ENCODE measurements at places on chromosomes 6 and 20. TPM values are rescaled to one million over a fixed set of nuclear protein-coding genes. Genes with fewer than 3 reads are reported as not detected.

CST7 gene
- polyA plus RNA-seq: not detected

TAF11 gene
- polyA plus RNA-seq: 23.3 TPM

SLC17A1 gene
- polyA plus RNA-seq: not detected

PIGT gene
- polyA plus RNA-seq: 145 TPM

ADGRB3 gene
- not detected for polyA plus RNA-seq

ENPP5 gene
- not detected for polyA plus RNA-seq

THBS2 gene
- polyA plus RNA-seq: 97.3 TPM

CENPW gene
- polyA plus RNA-seq: 22.7 TPM

CYP21A2 gene
- polyA plus RNA-seq: 0.10 TPM

GRCh38 chr6:169235286-169235685, 18.4 kb downstream of the THBS2 start:
- DNase-seq: no peak

GRCh38 chr6:47047479-47048407, 5.6 kb upstream of the ADGRF1 start:
- DNase-seq: peak; percentile 62

- DNase-seq: no peak
Measured at GRCh38 chr6:39050453-39051112, 2.0 kb downstream of the GLP1R start.

DNA sequence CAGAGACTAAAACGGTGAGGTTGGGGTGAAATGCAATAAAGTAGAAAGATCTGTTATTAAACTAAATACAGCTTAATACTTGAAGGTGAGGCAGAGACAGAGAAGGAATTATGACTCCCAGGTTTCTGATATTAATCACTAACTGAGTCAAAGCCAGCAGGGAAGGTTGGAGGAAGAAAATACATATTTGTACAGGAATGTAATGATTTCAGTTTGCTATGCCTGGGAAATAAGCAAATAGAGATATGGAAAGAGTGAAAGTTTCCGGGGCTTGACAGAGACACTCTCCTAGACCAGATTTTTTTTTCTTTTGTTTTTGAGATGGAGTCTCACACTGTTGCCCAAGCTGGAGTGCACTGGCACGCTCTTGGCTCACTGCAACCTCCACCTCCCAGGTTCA, 76.8 kb downstream of the PTPRK start:
- DNase-seq: peak; percentile 43

GRCh38 chr6:15384901-15385300, 139.0 kb downstream of the JARID2 start:
- DNase-seq: no peak

DNA sequence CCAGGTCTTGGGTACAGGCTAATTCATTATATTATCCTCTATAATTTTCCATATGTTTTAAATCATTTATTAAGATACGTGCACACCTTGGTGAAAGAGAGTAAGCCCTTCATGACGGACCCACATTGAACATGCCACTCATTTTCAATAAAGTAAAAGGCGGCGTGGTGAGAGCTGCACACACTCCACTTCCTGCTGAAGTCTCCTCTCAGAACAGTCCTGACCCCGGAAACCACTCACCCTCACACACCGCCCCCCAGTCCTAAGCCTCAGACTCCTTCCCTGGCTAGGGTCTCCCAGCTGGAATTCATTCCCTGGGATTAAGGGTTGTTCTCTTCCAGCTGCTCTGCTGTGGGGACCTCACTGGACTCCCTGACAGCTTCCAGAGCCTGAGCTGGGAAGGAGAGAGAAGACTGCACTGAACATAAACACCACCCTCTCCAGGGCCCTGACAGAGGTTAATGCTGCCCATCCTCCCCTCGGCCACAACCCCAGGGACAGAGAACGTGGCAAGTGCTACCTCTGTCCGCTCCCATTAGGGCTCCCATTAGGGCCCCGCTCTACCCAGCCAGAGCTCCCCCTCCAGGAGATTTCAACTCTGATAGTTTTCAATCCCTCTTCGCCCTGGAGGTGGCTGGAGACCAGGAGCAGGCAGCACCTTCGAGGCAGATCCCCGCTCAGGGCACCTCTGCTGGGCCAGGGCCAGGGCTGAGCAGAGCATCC, 24.8 kb downstream of the GRM4 start:
- DNase-seq: no peak

GRCh38 chr20:33624399-33624798, 37.7 kb upstream of the C20orf144 start:
- DNase-seq: no peak

GRCh38 chr6:120736740-120737139, 597.5 kb downstream of the TBC1D32 start:
- DNase-seq: no peak

DNA sequence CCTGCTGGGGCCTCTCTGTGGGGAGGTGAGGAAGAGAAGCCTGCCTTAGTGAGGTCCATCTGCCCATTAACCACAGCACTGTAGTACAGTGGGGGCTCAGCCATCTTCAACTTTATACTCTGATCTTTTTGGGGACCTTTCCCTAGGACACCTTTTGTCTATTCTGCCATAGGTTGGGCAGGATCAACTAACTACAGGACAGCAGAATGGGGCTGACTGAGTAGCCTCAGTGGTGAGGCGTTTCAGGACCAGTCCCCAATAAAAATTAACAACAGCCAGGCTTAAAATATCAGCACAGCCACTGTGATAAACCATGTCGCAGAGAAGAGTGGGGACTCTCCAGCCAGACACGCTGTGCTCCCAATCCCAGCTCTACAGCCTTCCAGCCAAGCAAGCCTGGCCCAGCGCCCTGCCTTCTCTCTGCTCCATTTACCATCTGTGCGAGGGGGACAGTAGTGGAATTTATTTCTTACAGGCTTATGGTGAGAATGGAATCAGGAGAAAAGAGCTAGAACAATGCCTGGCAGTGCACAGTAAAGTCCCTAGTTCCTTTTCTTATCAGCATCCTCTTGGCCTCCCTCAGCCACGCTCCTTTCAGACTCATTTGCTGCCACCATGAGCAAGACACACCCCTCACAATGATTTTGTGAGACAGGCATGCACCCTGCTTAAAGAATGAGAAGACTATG, 75.5 kb downstream of the SLC22A23 start:
- DNase-seq: no peak

DNA sequence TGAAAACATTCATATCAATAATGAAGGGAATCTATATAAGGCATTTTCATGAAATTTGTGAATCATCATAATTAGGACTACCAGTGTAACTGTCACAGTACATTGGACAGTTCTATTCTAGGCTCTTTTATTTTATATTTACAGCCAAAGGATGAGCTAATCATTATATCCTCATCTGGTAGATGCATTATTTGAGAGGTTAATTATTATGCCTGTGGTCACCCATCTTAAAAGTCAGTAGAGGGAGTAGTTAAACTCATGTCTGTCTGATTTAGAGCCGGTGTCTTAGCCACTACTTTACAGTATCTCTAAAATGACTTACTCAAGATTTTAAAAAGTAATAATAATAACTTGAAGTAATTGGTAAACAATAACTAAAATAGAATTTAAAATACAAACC, 899.3 kb upstream of the MAP3K7 start:
- DNase-seq: no peak

GRCh38 chr6:159941286-159942113, 27.4 kb upstream of the IGF2R start:
- DNase-seq: peak; percentile 57

- no peak for DNase-seq
Measured at GRCh38 chr6:73051147-73051546, 174.1 kb downstream of the KHDC1L start.

GRCh38 chr20:46637020-46637419, 14.2 kb downstream of the SLC13A3 start:
- DNase-seq: no peak

DNA sequence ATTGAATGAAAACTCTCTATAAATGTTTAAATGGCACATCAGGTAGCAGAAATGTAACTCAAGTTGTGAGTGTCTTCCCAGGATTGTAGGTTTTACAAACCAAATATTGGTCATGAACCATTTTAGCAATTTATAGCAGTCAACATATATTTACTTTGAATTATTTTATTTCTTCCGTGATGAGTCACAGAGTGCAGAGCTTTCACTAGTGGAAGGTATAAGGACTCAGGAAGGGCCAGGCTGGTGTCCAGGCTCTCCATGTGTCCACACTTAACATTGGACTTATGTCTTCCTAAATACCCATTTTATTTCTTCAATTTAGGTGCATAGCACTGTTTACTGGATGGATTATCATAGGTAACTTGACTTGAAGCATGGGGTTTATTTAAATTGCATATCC, 120.9 kb downstream of the OLIG3 start:
- DNase-seq: no peak

DNA sequence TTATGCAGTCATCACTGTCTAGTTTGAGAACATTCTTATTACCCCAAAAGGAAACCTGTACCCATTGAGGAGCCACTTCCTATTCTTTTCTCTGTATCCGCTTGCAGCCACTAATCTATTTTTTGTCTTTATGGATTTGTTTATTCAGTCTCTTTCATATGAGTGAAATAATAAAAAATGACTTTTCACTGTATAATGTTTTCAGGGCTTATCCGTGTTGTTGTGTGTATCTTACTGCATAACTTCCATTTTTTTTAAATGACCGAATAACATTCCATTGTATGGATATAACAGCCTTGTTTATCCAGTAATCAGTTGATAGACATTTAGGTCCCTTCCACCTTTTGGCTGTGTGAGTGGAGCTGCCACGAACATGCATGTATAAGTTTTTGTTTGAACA, 86.6 kb downstream of the ZFAND3 start:
- peak; percentile 28 for DNase-seq

- no peak for DNase-seq
Measured at GRCh38 chr20:63156221-63156671, 59.7 kb downstream of the YTHDF1 start.

GRCh38 chr6:121413879-121414278, 21.6 kb upstream of the GJA1 start:
- DNase-seq: no peak

- no peak for DNase-seq
Measured at GRCh38 chr6:33981861-33982260, 164.0 kb downstream of the GRM4 start.

DNA sequence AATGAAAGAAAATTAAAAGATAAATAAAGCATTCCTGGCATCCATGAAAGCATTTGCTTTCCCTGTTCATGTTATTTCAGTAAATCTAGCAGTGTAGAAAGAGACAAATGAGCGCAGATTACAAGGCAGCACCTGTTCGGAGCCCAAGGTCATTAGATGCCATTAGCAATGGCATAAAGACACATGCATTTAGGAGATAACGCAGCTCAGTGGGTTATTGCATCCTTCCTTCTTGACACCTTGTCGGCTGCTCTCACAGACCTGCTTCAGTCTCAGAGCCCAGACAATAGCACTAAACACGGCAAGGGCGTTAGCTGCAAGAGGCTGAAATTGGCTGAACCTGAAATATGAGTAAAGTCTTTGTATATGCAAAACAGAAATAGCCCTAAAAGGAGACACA, 140.3 kb downstream of the ATXN1 start:
- DNase-seq: no peak

DNA sequence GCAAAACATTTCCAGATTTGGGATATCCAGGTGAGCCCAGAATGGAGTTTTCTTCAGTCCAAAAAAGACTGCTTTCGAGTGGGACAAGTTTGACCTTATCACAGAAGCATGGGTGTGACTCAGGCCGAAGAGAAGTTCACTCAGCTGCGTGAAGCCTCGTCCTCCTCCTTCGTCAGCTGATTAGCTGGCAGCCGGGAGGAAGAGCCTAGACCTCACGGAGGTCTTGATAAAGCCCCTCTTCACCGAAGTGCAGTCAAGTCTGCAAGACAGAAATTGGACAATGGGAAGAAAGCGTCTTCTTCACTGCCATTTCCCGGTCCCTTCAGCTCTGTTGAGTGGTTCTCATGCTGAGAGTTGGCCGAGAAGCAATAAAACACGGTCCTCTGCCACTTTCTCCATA, 363.9 kb downstream of the TAF4 start:
- DNase-seq: no peak

DNA sequence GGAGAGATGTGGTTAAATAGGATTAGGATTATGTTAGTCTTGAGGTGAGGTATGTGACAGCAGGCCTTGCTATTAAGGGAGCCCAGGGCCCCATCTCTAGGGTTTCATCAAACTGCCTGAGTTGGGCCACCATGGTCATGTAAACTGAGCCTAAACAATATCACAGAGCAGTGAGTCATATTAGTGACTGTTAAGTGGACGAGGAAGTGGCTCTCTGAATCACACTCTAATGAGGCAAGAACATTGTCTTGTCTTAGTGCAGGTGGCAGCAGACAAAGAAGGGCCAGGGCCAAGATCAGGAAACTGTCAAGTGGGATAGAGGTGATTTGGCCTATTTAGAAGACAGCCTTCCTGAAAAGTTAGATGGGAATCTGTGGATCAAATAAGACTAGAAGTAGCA, 23.1 kb downstream of the ENPP3 start:
- peak; percentile 78 for DNase-seq

GRCh38 chr20:22585786-22586493, 1.6 kb upstream of the FOXA2 start:
- no peak for DNase-seq

DNA sequence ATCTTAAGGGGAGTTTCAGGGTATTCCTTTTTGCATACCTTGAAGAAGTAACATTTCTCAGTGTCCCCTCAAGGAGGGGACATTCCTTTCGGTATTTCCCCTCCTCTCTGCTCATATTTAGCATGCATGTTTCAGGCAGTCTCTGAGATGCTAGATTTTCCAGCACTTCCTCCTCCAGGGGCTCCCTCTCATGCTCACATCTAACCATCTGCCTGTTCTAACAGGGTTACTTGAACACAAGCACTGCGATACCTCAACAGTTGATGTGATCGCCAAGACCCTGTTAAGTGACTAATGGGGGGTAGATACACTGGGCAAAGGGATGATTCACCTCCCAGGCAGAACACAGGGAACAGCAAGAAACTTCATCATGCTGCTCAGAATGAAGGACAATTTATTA, 12.9 kb upstream of the MCM3 start:
- DNase-seq: no peak

GRCh38 chr6:149090937-149091336, 226.6 kb upstream of the TAB2 start:
- DNase-seq: no peak

DNA sequence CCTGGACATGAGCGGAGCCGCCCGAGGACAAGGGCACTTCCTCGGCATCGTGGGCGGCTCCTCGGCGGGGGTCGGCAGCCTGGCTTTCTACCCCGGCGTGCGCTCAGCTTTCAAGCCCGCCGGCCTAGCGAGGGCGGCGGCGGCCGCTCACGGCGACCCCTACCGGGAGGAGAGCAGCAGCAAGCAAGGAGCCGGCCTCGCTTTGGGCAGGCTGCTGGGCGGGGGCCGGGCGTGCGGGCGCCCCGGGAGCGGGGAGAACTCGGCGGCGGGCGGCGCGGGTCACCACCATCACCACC, 6.7 kb downstream of the PRDM13 start:
- peak; percentile 18 for DNase-seq

DNA sequence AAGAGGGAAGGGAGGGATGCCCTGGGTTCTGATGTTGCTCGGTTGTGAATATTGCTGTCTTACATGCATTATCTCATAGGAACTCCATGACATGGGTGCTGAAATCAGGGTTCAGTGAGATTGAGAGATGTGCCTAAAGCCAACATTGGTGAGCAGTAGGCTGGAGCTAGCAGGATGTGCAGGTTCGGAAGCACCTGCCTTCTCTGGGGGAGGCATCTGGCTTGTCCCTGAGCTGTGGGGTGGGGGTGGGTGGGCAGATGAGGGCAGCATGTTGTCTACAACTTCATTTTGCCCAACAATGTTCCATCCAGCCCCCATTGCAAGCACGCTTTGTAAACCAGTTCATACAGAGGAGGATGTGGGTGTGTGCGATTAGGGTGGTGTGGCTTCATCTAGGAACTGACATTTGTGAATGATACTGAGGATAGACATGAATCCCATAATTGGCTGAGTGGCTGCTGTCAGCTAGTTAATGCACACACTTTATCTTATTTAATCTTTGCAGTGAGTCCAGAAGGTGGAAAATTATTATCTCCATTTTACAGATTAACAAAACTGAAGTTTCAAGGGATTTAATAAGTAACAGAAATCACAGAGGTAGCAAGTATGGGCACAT, 119.4 kb downstream of the SYNDIG1 start:
- no peak for DNase-seq
